Breast epithelium (tissue), 4 donors: ENCODE measurements at places on chromosomes 5 and 9. TPM values are rescaled to one million over a fixed set of nuclear protein-coding genes. Genes with fewer than 3 reads are reported as not detected.

The KIF4B gene
- not detected for total RNA-seq

The C9orf50 gene
- not detected for total RNA-seq

The PCDHA9 gene
- 0.16 TPM for total RNA-seq

The DAB2IP gene
- 55.8 TPM for total RNA-seq

The CKS2 gene
- total RNA-seq, result 21.7 TPM

The RLN1 gene
- 1.2 TPM for total RNA-seq

The SAPCD2 gene
- total RNA-seq, result 2.8 TPM

The FAM219A gene
- total RNA-seq, result 9.0 TPM

The PCDHB15 gene
- total RNA-seq, result 4.2 TPM

The SPATA31D4 gene
- not detected for total RNA-seq

The ANKRD20A1 gene
- total RNA-seq, result 2.2 TPM
